ENCODE measurements at places on chromosomes 6 and 20. TPM values are rescaled to one million over a fixed set of nuclear protein-coding genes. Genes with fewer than 3 reads are reported as not detected.
A peak's percentile ranks its signal among the peaks of the same experiment; 100 is the strongest.

DNA sequence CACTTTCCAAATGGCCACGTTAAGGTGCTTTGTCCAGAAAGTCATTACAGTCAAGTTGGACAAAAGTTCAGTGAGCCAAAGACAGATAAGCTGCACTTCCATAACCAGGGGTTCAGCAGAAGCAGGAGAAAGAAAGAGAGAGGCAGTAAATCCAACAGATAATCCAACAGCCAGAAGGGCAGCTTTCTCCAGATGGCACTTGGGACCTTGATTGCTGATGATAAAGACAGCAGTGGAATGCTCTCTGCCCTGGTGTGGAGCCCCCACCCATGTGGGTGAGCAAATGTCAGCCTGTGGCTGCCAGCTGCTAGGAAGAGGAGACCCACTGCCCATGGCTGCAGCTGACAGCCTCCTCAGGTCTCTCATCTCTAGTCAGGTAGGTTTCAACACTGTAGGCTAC, 18.7 kb upstream of the NRSN1 start:
- no peak for DNase-seq

DNA sequence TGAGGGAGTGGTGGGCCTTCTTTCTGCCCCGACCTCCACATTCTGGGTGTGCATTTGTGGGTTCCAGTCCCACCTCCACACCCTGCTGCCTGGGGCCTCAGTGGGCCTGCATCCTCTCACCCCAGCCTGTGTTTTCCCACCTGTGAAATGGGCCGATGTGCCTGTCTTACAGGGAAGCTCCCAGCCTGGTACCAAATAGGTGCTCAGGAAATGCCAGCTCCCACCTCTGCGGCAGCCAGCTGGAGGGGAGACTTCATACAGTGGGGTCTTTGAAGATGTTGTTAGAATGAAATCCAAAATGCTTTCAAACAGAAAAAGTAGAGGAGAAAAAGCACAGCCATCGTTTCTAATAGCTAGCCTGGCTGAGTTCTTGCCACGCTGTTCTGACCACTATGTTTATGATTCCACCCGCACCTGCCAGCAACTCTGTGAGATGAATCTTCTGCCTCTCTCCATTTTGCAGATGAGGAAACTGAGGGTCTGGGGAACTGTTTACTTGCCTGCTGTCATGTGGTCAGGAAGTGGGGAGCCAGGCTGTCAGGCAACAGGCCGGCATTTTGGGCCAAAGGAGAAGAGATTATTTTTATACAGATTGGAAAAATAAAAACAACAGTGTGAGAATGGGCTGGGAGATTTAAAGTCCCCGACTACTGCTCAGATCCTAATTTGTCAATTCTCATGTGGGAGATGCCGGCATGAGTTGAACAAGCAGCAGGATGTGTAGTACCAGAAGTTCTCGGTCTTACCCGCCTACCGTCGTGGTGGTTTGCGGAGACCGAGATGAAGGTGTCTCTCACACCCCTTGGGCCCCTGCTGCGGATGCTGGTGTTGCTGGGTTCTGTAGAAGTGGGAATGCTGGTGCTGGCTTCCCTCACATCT, 4.6 kb downstream of the TMEM181 start:
- no peak for DNase-seq

GRCh38 chr20:10848810-10849370, 175.1 kb upstream of the JAG1 start:
- DNase-seq: peak; percentile 62

DNA sequence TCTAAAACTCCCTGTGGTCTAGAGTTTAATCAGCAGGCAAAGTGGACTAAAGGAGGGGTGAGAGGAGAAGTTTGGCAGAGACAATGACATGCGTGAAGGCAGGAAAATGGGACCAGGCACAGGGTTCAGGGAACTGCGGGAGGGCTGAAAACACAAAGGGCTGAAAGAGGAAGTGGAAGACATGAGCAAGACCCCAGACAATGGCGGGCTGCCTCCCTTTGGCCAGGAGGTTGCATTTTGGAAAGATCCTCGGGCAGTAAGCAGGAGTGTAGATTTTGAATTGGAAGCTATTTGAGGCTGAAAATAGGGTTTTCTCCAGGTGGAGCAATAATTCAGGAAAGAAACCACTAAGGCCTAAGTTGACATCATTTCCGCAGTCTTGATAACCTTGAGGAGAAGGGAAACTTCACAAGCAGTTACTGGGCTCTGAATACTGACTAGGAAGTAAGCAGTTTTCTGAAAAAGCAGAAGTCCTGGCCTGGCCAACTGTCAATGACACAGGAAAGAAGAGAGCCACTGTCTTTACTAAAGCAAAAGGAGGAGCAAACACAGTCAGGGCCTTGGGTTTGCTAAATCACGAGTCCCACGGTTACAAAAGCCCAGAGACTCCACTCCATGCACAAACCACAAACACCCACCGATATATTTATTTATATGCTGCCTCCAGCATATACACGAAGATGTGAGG, 3.4 kb downstream of the LY86 start:
- no peak for DNase-seq

DNA sequence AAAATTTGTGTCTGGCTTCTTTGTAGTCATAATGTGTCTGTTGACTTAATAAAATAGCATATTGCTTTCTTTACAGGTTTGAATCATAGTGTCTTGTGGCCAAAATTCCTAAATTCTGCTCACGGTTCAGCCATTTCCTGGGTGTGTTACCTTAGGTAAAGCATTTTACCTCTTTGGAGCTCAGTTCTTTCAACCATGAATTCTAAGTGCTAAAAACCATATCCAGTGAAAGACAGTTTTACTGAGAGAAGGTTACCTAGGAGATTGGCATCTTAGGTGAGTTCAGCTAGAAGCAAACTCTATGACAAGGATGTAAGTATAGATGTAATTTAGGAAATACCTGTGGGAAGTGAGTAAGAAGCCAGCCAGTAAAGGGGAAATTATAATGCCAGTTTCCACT, 20.7 kb downstream of the CRYBG1 start:
- DNase-seq: no peak

- DNase-seq: no peak
Observed at GRCh38 chr20:40657526-40657925, 31.5 kb downstream of the MAFB start.

DNA sequence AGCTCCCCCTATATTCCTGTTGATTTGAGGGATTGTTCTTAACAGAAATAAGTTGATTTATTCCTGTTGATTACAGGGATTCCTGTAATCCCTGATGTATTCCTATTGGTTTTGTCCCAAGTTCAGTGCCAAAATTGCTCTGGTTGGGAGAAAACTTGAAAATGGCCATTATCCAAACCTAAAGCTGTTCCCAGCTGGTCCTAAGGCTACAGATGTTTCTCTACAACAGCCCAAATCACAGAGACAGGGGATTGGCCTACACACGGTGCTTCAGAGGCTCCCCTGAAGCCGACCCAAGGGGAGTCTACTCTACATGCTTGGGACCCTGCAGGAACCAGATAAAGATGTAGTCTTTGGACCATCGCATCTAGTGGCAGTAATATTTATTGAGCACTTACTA, 99.0 kb upstream of the AKAP12 start:
- no peak for DNase-seq

DNA sequence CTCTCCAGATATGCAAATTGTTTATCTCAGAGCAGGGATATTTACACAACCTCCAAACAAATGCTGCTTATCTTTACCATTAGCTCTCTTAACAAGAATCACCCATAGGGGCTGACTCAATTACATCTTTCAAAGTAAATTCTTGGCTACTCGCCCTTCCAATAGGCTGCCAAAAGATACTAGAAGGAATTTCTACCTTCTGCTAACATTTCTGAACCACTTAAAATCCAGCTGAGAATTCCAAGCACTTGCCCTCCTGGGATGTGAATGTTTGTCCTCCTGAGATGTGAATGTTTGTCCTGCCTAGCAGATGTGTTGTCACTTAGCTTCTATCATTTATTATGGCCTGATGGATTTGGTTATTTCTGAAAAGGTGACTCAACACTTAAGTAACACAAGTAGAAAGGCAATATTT, 388.0 kb downstream of the GJA1 start:
- DNase-seq: peak; percentile 22

DNA sequence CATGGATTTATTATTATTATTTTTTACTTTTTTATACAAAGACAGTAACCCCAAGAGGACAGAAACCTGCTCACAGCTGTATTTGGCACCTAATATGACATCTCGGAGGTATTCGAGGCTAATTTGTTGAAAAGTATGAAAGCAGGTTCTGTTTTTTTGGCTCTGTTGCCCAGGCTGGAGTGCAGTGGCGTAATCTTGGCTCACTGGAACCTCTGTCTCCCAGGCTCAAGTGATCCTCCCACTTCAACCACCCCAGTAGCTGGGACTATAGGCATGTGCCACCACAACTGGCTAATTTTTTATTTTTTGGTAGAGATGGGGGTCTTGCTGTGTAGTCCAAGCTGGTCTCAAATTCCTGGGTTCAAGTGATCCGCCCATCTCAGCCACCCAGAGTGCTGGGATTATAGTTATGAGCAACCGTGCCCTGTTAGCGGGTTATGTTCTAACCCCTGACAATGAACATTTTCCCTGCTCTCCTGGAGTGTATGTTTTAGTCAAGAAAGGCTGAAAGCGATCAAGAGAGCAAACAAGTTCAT, 53.7 kb upstream of the ZNF217 start:
- no peak for DNase-seq

GRCh38 chr20:50363479-50363878, 146.7 kb upstream of the PTPN1 start:
- no peak for DNase-seq

DNA sequence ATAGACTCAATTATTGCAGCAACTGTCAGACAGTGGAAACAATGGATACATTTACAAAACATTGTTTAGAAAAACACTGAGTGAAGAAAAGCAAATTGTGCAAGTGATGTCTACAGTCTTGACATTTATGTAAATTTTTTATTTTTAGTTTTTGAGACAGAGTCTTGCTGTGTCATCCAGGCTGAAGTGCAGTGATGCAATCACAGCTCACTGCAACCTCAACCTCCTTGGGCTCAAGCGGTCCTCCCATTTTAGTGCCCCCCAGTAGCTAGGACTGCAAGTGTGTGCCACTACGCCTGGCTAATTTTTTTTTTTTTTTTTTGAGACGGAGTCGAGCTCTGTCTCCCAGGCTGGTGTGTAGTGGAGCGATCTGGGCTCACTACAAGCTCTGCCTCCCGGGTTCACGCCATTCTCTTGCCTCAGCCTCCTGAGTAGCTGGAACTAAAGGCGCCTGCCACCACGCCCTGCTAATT, 9.7 kb downstream of the CNBD2 start:
- DNase-seq: no peak

DNA sequence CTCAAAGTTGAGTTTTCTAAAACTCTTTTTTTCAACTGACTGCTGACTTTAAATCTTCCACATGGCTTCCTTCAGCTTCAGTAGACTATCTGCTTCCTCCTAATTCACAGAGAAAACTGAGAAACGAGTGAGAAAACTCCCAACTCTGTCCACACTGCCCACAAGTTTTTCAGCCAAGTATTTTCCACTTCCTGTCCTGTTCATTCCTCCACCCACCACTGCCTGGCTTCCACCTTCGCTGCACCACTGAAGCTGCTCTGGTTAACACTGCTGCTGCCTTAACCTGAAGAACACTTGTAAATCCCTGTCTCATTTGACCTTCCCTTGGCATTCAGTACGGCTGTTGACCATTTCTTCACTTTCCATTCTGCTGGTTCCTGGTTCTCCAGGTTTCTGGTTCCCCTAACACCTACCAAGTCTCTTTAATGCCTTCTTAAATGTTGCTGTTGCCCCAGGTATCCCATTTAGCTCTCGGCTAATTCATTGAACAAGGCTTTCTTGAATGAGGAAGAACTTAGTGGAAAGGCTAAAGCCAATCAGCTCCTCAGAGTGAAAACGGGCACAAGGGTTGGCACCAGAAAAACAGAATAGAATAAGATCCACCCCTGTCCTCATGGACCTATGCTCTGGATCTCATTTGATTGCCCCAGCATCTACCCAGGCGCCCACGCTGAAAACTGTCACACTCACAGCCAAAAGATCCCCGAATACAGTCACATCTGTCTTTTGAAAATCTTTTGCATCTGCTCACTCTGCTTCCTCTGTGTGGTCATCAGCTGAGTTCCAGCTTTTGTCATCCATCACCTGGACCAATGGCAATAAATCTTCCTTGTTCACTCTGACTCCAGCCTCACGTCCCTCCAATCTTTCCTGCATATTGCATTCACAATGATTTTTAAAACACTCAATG, 104.4 kb upstream of the TAB2 start:
- DNase-seq: no peak

DNA sequence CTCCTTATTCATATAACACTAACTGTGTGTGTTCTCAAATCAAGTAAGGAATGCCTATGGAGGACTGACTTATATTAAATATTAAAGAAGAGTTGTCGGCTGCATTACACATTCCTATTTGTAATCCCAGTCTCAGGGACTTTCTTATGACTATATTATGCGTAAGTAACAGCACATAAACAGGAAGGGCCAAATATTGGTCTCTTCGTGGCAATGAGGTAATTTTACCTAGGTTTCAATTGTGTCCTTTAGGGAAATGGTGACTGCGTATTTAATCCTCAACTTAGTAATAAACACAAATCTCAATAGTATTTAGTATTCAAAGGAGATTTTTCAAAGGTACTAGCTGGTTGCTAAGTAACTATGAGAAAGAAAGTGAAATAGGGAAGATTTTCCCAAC, 22.8 kb upstream of the EPM2A start:
- no peak for DNase-seq

GRCh38 chr6:165910184-165910966, 247.3 kb upstream of the PDE10A start:
- no peak for DNase-seq

GRCh38 chr20:59124296-59125029, 39.2 kb upstream of the ZNF831 start:
- DNase-seq: no peak

GRCh38 chr20:62581806-62582205, 60.5 kb upstream of the SLCO4A1 start:
- DNase-seq: no peak

DNA sequence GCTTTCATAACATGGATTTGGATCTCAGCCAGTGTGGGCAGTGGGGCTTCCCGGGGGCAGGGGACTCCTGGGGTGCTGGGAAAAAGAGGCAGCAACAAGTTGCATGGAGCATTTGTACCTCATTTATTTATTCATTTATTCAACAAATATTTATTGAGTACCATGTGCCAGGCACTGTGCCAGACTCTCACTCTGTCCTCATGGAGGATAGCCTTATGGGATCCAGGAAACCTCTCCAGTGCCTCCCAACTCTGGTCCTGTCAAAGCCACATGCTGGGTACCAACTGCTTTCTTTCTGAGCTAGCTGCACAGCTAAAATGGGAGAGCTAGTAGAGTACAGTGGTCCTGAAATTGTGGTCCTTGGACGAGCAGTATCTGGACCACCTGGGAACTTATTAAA, 87.8 kb upstream of the EPB41L1 start:
- no peak for DNase-seq

- no peak for DNase-seq
Observed at GRCh38 chr20:2599288-2600006, 53.0 kb upstream of the NOP56 start.

GRCh38 chr6:118318648-118319047, 229.4 kb upstream of the PLN start:
- peak; percentile 6 for DNase-seq

GRCh38 chr20:37259865-37260264, 1.7 kb downstream of the GHRH start:
- no peak for DNase-seq

Gene ZBP1
- not detected for total RNA-seq

Gene PSORS1C2
- not detected for total RNA-seq

Gene TMEM181
- total RNA-seq: 34.5 TPM

Gene COL9A3
- total RNA-seq: 0.76 TPM

Gene NKX2-2
- not detected for total RNA-seq

Gene WFDC10B
- not detected for total RNA-seq

Gene ELMO2
- total RNA-seq: 43.5 TPM

Gene CLVS2
- total RNA-seq: not detected

Gene NKX2-4
- not detected for total RNA-seq

Gene SIRPD
- total RNA-seq: not detected

Gene ETV7
- total RNA-seq: 0.58 TPM

Gene CST2
- total RNA-seq: not detected

Gene ACTR5
- 9.7 TPM for total RNA-seq

Gene LPA
- total RNA-seq: not detected

Data from endothelial cell of umbilical vein (primary cell).